ENCODE measurements at places on chromosomes 2 and 18. TPM values are rescaled to one million over a fixed set of nuclear protein-coding genes. Genes with fewer than 3 reads are reported as not detected.

Gene ABCG5
- total RNA-seq = not detected

Gene RAB27B
- 11.7 TPM for total RNA-seq

Gene GPR17
- total RNA-seq = 0.19 TPM

Gene M1AP
- not detected for total RNA-seq
